ENCODE measurements at places on chromosomes 5 and 9.

DNA sequence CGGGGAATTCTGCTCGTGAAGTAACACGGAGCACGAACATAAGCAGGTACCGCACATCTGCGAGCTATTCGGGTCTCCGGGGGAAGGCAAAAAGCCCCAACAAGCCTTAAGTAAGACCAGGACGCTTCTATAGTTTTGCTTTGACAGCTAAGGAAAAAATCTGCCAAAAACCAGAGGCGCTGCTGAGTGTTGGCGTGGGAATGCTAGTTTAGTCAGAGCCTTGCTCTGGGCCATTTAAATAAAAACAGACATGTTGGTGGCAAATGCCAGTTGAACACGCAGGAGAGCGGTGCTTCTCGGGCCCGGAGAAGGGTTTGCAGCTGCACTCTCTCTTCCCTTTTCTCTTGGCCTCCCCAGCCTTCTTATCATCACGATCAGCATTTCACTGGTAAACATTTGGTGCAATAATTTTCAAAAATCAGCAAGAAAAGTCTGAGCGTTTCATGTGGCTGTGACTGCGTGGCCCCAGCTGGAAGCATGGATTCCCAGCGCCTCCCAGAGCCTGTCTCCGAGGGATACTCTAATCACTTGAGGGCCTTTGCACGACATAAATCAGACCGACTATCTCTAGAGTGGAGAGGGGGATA lies 6.4 kb upstream of the NOTCH1 start:
- no peak for DNase-seq

DNA sequence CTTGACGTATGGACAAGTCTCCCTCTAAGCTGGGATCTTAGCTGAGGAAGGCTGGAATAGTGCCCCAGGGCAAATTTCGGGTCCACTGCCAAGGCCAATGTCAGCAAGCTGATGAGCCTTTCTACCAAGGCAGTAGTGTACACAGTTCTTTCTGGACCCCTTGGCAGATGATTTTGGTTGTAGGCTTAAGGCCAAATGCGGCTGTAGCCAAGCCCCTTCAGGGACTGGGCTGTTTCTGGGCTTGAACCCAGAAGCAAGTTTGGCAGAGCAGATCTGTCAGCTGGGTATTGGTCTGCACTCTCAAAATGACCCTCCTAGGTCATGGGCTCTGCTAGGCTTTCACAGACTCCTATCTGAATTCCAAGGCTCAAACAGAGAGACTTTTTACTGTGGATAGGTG lies 121.6 kb downstream of the ADAMTSL1 start:
- no peak for DNase-seq

DNA sequence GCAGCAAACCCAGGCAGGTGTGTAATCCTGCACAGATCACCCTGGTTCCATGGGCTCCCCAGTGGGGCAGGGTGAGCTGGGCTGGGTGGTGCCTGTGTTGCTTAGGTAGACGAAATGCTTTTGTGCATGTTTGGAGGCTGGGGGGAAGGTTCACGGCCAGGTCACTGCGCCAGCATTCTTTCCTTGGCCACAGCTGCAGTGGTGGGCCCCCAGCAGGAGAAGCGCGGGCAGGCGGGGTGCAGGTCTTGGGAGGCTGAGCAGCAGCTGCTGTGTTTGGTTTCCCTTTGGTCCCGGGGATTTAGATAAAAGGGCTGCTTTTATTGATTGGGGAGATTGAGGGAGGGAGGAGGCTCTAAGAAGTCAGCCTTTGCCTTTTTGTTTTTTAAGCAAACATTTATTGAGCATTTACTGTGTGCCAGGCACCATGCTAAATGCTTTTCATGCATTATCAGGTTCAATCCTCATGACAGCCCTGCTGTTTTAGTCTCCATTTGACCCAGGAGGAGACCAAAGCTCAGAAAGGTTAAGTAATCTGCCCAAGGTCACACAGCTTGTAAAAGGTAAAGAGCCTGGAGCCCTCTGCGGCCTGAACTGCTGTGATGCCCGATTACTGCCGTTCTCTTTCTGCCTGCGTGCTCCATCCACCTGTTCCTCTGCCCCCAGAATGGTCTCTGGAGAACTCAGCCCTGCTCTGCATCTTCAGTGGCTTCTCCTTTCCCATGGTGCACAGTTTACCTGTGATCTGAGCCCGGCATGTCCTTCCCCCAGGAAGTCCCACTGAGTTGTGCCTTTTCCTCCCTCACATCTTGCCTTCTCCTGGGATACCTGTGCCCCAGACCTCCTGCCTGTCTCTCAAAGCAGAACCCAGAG lies 94.4 kb downstream of the MACROH2A1 start:
- no peak for DNase-seq

DNA sequence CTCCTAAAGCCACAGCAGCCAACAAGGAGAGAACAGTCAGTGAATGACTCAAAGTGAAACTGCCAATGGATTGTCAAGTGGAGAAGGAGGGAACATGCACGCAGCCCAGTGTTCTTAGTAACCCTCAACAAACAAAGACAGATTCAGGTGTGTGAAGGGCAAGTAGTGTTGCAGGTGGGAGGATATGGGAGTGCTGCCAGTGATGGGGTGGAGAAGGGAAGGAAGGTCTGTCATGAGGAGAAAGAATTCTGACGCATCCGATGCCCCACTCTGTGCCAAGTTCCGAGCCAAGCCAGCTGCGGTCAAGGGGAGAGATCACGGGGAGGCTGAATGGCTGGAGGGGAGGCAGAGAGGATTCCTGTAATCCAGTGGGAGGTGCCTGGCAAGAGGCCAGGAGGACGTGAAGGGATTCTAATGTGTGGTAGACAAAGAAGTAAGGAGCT lies 56.5 kb downstream of the CAST start:
- DNase-seq, result no peak

DNA sequence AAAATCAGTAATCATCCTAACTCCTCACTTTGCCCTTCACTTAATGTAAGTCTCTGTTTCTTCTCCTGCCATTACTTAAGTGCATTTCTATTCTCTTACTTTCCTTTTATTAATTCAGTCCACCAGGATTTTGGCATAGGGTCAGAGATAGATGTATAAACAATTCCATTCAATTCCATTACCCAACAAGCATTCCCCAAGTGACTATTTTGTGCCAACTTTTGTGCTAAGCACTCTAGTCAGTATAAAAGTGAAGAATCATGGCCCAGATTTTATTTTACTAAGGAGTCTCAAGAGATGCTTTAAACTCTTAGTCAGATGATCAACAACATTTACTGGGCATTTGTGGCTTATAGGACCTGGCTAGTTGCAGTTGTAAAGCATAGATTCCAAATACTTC lies 159.3 kb downstream of the DMAC1 start:
- no peak for DNase-seq

DNA sequence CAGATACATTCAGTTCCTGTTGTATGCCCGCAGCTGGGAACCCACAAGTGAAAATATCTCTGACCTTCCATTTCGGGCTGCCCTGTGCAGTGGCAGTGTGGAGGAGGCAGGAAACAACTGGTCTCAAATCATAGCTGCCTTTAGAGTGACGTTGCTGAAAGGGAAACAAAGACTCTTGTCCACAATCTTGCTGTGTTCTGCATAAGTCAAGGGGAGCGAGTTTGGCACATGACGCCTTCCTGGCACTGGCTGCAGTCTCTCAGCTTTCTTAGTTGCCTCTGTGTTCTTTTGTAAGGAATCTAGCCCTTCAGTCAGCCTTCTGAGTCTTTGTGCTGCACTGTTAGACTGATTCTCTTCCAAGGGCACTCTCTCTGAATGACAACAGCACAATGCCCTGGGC lies 24.0 kb downstream of the ADAMTS16 start:
- DNase-seq, result no peak

- no peak for DNase-seq
These were observed 113.4 kb downstream of the MVB12B start for GRCh38 chr9:126439883-126440653.

DNA sequence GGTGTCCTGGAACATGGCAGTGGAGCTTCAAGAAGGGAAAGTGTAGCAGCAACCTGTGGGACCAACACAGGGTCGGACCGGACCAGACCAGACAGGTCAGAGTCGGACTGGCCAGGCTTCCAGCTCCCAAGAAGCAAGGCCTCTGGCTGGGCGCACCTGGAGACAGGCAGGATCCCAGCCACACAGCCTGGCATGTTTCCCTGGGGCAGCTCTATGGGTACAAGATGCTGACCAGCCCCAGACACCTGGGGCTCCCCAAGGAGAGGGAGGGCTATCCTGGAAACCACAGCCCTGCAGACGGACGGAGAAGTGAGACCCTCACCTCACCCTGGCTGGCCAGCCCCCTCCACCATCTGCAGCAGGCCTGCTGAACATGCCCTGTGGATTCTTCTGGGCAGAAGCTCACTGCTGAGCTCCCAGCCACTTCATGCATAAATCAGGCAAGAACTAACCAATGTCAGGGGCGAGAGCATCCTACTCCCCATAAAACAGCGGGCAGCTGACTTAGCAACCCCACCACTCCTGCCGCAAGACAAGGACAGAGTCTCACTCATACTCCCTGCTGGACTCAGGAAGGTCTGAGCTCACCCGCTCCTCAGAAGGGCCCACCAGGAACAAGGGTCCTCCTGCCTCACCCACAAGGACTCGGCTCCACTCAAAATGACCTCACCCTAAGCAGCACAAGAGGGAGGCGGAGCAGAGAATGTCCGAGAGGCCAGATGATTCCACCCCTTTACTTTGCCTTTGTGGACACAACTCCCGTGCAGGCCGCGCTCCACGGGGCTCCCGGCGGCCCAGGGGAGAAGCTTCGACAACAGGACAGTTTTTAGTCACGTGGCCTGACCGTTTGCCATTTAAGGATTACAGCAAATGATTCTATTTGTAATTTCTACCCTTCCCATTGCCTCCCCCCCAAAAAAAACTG lies 2.9 kb upstream of the DPH7 start:
- no peak for DNase-seq

DNA sequence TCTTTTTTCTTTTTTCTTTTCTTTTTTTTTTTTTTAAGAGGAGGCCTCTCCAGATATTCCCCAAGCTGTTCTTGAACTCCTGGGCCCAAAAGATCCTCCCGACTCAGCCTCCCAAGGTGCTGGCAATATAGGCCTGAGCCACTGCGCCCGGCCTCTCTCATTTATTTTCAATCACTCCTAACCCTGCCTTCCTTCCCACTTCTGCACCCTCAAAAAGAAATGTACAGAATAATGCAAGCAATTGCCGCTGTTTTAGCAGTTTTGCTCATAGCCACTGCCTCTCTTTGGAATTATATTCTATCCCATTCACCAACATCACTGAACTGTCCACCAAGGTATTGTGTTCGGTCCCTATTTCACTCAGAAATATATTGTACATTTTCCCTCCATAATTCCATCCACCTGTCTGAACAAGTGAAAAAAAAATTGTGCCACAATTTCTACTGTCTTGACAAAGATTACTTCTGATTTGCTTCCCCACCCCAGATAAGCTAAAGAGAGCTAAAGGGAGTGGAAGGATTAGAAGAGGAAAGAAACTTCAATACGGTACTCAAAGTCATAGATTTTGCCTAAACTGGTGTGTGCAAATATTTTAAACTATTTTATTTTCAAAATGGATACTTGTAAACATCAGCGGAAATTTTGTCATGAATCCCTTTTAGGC lies 1.9 kb downstream of the FNBP1 start:
- no peak for DNase-seq

- no peak for DNase-seq
These were observed 576.9 kb downstream of the BNC2 start for GRCh38 chr9:16293610-16294009.

GRCh38 chr5:31382051-31382878 lies 149.6 kb downstream of the DROSHA start:
- no peak for DNase-seq

DNA sequence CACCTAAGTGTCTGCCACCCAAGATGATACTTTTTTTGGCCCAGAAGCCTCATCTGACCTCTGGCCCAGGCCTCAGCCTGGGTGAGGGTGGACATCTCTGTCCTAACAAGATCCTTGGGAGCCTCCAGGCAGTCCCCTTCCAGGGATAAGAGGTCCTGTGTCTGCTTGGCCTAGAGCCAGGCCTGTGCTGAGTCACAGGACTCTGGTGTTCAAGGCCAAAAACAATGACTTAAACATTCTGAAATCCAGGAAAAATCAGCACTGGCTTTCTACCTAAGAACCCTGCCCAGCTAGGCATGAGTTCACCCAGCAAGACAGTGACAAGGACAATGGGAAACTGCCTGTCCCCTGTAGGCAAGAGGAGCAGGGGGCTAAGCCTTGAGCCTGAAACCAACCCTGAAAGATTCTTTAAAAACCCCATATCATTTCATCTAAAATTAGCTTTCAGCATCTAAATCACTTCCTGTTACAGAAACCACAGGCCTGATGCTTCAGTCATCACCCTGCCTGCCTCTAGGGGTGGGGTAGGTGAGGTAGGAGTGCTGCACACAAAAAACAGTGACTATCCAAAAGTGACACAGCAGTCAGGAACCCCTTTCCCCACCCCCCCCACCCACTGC lies 29.9 kb downstream of the CSF2 start:
- peak; percentile 80 for DNase-seq

DNA sequence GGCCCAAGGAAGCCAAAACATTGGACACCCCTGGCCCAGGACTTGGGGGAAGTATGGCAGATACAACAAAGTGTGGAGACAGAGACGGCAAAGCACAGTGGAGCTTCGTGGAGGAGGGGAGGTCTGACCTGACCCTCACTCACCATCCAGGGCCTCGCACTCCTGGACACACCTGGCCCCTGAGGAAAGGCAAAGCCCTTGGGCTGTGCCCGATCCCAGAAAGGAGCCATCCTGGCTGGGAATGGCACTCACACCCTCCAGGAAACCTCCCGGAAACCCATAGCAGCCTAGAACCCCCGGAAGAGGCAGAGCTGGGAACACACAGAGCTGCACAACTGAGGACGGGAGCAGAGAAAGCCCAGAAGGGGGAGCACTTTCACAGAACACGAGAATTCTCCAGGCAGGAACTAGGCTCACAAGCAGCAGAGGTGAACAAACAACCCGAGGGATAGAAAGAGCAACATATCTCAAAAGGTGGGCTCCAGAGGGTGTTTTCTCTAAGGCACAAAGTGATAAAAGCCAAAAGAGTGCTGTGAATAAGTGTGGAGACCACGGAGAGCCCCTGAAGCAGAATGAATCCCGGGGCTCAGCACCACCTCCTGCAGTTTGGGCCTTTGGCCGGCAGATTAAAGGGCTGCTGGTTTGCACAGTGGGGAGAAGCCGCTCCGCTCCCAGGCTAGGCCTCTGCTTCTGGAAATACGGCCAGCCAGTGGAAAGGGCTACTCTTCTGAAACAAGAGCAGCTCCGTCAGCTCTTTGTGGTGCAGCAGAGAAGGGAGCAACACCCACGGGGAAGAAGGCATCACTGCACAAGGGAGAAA lies 108.2 kb downstream of the UBE2R2 start:
- DNase-seq, result no peak

GRCh38 chr9:121750715-121751623 lies 99.5 kb downstream of the DAB2IP start:
- no peak for DNase-seq

DNA sequence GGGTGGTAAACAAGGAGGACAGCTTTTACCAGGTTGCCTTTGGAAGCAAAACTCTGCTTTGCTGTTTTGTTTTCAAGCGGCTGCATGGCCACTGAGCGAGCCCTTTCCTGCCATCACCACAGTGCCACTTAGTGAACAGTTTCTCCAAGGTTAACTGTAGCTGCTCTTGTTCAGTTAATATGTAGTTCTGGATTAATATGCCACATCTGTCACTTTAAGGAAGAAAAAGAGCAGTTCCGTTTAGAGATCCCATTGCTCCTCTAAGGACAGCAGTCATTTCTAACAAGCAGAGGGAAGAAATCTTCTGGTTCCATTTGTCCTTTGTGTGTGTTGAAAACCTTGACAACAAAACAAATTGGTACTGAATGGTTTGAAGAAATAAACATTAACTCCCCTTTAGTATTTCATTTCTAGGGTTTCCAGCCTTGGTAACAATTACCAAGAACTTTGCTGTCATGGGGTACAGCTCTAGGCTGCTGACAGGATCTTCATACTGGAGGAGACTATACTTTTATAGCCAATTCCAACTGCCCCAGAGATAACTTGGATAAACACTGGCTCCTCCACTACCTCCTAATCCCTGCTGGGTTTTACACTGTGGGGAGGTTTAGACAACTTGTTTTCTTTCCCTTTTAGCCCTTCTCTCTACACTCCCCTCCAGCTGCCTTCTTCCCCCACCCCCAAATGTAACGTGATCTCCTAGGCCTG lies 10.3 kb upstream of the ABL1 start:
- no peak for DNase-seq
